ENCODE measurements at places on chromosomes 2 and 18.

DNA sequence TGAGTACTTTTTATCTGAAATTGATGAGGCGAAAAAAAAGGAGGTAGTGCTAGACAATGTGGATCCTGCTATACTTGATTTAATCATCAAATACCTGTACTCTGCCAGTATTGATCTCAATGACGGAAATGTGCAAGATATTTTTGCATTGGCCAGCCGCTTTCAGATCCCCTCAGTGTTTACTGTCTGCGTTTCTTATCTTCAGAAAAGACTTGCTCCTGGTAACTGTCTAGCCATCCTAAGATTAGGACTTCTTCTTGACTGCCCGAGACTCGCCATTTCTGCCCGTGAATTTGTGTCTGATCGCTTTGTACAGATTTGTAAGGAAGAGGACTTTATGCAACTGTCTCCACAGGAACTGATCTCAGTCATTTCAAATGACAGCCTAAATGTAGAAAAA lies 453 bp downstream of the KLHL41 start:
- no peak for DNase-seq

DNA sequence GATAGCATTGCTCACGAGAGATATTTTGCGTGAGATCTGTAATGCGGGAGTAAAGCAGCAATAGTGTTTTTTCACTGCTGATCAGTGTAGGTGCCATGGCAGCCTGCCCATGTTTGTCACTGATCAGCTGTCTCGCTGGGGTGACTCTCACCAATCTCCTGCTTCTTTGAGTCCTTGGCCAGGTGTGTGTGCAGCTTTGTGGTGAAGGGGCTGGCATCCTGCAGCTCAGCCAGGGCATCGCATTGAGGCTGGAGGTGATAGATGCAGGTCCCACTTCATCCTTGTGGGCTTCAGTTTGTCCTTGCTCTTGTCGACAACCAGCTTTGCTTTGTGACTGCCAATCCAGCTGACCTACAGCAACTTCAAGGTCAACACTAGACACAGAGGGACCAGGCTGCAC lies 258.3 kb upstream of the CXCR4 start:
- DNase-seq, result no peak

DNA sequence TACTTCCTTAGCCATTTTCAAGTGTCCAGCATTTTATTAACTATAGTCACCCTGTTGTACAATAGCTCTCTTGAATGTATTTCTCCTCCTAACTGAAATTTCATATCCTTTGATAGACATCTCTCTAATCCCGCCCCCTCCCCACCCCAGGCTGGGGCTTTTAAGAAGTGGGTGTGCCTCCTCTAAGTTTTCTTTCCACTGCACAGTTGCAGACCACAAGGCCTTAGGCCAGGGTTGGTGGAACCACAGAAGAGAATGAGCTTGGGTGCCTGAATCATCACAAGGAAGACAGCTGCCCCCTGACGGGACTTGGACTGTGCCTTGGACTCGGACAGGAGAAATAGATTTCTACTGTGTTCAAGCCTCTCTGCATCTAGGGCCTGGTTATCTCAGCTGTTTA lies 193.4 kb downstream of the HAUS1 start:
- no peak for DNase-seq

GRCh38 chr2:39696838-39697237 lies 31.1 kb downstream of the TMEM178A start:
- no peak for DNase-seq

- peak; percentile 50 for DNase-seq
These were observed 797 bp downstream of the CTIF start for GRCh38 chr18:48539406-48540250.

GRCh38 chr18:46830633-46831032 lies 73.8 kb upstream of the ST8SIA5 start:
- DNase-seq, result no peak

GRCh38 chr2:121686218-121686617 lies 37.0 kb upstream of the CLASP1 start:
- no peak for DNase-seq

- no peak for DNase-seq
These were observed 558.4 kb downstream of the PIK3C3 start for GRCh38 chr18:42513441-42513840.

- no peak for DNase-seq
These were observed at the start of gene PPP1R1C for GRCh38 chr2:181985632-181986205. Gene PPP1R1C, plus strand, starts transcription at chr2:181985853. Its CDS starts 258 bp downstream, at chr2:181986111.

DNA sequence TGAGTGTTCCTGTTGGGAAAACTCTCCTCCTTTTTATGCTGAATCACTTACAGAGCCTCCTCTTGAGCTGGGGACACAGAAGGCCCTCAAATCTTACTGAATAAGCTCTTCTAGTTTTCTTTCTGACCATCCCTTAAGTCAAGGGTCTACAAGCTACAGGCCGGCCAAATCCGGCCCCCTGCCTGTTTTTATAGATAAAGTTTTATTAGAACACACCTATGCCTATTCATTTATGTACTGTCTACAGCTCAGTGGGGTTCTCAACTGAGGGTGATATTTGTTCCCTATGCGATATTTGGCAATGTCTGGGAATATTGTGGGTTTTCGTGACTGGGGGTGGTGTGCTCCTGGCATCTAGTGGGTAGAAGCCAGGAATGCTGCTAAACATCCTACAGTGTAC lies 14.0 kb downstream of the CDC42EP3 start:
- DNase-seq, result no peak

DNA sequence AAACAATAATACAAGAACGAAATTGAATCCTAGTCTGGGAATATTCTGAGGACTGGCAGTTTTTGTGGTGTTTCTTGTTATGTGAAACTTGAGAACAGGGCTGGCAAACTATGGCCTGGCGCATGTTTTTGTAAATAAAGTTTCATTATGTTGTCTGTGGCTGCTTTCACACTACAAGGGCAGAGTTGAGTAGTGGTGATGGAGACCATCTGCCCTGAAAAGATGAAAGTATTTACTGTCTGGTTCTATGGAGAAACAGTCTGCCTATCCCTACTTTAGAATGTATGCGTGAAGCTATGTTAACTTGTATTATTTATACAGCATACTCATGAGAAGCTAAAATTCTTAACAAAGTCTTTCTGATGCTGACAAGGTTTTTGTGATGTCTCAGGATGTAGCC lies 351.9 kb downstream of the LRRTM1 start:
- no peak for DNase-seq

GRCh38 chr2:217946051-217946450 lies 56.7 kb downstream of the TNS1 start:
- no peak for DNase-seq

GRCh38 chr2:153196378-153197058 lies 282.0 kb downstream of the RPRM start:
- DNase-seq, result no peak

DNA sequence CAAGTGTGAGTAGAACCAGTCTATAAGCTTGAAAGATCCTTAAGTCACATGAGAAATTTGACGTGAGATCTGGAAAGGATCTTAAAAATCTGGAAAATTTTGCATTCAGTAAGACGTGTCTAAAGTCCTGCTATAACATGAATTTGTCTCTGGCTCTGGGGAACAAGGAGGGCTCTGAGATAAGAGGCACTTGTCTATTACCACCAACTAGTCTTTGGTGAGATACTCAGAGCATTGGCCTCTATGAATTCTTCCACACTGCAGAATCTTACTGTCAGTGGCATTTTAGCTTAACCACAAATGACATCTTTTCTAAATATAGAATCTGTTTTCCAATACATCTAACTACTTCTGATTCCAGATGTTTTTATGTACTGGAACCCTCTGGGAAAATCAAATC lies 1504.5 kb downstream of the DPP10 start:
- no peak for DNase-seq

DNA sequence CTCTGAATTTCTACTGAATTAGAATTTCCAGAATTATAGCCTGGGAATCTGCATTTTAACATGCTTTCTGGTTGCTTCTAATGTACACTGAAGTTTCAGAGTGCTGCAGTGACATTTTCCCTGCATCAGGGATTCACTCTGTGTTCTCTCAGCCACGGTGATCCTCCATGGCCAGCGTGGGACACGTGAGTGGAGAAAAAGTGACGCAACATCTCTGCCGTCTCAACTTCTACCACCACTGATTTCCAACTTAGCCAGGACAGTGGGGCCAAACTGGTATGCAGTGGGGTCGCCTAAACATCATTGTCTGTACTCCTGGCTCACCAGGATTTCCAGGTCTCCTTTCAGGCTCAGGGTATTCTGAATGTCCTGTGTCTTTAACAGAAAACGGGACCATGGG lies 44.6 kb downstream of the LAMA3 start:
- no peak for DNase-seq

GRCh38 chr2:43754180-43754579 lies 19.7 kb upstream of the DYNC2LI1 start:
- DNase-seq, result no peak

DNA sequence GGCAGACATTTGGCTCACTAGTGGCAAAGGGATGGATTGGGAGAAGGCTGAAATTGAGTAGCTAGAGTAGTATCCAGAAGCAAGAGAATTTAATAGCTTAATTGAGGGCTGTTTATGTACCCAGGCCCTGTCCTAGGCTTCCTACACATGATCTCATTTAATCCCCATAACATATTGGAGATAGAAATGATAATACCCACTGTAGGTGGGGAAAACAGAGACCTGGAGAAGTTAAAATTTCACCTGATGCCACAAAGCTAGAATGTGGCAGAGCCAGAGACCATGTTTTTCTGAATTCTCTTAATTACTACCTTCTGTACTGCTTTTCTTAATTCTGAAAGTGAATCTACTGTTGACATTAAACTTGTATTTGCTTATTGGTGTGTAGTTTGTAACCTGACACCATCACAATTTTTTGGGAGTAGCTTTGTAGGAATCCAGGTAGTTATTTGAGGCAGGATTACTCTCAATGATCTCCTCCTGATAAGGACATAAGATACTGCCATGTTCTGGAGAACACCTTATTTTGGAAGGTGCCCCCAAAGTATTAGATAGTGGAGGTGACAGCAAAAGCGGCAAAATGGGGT lies 42.2 kb downstream of the RAB10 start:
- no peak for DNase-seq

DNA sequence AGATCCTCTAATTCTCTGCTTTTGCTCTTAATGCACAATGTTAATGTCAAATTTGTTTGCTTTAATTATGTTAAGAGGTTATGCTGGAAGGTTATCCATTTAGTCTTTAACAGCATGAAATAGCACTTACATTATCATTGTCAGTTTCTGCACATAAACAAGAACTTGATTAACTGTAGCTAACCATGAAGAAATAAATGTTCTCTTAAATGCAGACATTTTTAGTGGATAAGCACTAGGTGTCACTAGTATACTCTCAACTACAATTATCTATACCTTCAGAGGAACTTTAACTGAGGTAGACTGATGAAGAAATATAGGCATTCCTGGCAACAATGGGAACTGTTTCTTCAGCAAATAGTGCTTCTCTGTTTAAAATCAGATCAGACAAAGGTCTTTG lies 178.8 kb upstream of the CHST9 start:
- DNase-seq, result no peak

DNA sequence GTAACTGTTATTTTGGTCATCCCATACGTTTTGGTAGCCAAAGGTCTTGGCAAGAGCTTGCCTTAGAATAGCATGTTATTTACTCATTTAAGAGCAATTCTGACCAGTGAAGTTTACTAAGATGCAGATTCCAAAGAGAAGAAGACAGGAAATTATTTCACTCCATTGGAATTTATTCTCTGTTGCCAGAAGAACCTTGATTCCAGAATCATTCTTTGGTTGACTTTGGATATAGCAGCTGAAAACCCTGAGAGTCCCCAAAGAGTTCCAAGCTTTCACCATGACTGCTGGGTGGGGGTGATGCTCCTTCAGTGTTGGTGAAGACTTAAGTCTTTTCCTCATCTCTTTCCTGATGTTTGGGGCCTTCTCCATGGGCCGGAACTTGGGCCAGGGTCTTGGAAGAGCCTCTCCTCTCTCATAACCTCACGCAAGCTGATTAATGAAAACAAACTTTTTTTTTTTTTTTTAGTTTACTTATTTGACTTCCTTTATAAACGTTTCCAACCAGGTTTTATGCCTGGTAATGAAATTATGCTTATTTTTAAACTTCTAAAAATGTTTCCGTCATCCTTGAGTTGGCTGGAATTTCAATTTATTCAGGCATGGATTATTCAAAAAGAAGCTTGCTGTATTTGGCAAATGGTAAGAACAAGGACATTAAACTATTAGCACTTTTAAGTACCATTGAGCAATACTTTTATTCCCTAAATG lies 192.0 kb downstream of the MTX2 start:
- DNase-seq, result no peak

GRCh38 chr2:65275141-65275915 lies 47.7 kb downstream of the ACTR2 start:
- DNase-seq, result peak; percentile 44

- no peak for DNase-seq
These were observed 129.1 kb downstream of the ANKRD44 start for GRCh38 chr2:197181491-197181890.

GRCh38 chr2:237746302-237747080 lies 52.1 kb upstream of the RBM44 start:
- DNase-seq, result no peak

DNA sequence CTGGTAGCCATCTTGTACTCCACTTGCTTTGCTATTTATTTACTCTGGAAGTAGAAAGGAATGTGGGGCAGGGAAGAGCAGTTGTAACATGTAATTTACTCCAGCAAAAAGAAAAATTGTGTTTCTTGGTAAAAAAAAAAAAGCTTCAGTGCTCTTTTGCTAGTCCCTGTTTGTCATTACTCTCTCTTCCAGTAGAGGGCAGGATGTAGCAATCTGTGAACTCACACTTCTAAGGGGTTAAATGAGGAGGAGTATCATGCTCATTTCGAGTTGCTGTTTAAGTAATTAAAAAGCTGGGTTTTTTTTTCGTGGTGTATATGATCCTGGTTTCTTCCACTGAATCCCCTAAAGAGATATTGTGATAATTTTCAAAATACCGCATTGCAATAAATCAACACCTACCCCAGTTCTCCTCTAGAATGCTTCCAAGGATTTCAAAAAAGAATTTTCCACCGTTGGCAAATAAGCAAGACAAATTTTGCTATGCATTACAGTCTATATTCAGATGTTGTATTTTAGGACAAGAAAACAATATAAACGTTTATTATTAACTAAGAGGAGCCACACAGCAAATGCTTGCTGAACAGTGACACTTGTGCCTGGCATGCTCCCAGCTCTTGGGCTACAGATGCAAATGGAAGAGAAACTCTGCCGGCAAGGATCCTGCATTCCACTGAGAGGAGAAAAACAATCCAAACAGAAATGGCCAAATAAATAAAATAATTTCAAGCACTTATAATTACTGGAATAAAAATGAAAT lies 261.6 kb downstream of the ASXL3 start:
- DNase-seq, result peak; percentile 44

DNA sequence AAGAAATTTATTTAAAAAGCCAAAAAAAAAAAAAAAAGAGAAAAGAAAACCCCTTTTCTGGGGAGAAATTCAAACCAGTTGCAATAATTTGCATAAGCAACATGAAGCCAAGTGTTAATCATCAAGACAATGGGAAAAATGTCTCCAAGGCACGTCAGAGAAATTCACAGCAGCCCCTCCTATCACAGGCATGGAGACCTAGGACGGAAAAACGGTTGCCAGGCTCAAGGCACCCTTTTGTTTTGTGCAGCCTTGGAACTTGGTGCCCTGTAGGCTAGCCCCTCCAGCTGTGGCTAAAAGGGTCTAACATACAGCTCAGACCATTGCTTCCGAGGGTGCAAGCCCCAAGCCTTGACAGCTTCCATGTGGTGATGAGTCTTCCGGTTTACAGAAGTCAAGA lies 509.2 kb upstream of the SOX11 start:
- DNase-seq, result no peak

All from HAP-1 (cell line).